ENCODE measurements at places on chromosomes 1 and 21. TPM values are rescaled to one million over a fixed set of nuclear protein-coding genes. Genes with fewer than 3 reads are reported as not detected.

GRCh38 chr1:205162301-205162700 lies 40.5 kb upstream of the RBBP5 start:
- peaks cover 36% of the 10 kb centered on the region for H3K36me3 ChIP-seq
- H3K4me3 ChIP-seq: no peak overlapping the region
- no peak for DNase-seq
- no peak overlapping the region for H3K27ac ChIP-seq
- H3K27me3 ChIP-seq: no peaks in the 10 kb centered on the region
- H3K4me1 ChIP-seq: peaks cover 10% of the 10 kb centered on the region

DNA sequence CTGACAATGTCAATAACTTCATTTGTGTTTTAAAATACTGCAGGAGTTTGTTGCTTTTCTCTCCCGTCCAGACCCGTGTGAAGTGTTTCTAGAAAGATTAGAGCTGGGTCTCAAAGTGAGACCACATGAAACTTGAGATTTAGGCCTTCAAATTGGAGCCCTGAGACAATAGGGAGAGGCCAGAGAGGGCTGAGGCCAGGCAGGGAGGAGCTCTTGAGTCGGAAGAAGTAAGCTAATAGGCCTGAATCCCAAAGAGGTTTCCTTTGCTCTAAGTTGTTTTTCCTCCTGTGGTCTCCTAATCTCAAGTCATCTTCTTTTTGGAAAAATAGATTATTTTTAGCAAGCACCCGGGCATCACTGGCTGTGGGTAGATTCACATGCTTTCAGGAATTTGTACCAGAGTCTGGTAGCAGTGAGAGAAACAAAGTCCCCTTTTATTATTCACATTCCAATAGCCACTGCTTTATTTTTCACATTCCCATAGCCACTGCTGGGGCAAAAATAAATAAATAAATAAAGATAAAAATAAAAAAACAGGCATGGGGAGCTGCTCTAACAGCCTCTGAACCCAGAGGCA lies 25.6 kb downstream of the CD244 start:
- H3K4me3 ChIP-seq: peak overlapping the region; percentile 89
- peaks cover 15% of the 10 kb centered on the region for H3K36me3 ChIP-seq
- no peaks in the 10 kb centered on the region for H3K27me3 ChIP-seq
- peak overlapping the region; percentile 99 for H3K27ac ChIP-seq

DNA sequence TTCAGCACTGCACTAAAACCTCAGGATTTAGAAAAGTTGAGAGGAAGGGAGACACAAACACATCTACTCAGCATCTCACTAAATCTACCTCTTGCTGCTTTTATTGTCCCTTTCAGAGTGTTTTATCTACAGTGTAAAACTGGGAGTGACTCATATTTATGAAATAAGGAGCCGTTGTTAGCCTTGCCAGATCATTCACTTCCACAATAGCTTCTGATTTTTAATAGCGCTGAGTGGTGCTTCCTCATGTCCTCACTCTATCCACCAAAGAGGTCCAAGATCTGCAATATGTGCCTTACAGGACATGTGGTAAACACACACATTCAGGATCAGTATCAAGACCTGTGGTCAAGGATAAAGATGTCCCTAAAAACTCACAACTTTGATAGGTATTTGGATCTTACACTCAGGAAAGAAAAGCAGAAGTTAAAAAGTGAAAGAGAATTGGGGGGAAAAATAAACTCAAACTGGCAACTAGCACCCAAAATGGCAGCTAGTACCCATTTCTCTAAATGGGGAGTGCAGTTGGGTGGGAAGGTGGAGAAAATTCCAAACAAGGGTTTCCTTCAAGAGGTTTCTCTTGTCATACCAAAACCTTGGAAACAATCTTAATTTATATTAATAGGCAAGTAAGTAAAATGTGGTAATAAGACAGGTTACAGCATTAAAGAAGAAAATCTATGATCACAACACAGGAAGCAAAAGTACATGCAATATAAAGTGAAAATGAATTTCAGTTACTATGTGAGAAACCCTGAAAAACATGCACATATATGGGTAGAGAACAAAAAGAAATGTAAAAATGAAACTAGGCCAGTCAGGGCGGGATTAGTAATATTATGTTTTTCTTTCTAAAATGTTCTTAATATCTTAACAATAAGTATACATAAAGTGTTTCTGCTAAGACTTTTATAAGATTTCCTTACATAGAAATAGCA lies 15.9 kb downstream of the DUSP10 start:
- H3K4me1 ChIP-seq: peaks cover 91% of the 10 kb centered on the region
- peak overlapping the region; percentile 83 for H3K4me3 ChIP-seq
- H3K27me3 ChIP-seq: no peaks in the 10 kb centered on the region
- no peak for DNase-seq
- H3K36me3 ChIP-seq: peaks cover 55% of the 10 kb centered on the region
- peak overlapping the region; percentile 98 for H3K27ac ChIP-seq

The CELA3B gene
- total RNA-seq: not detected

The U2AF1 gene
- total RNA-seq: 95.2 TPM
